ENCODE measurements at places on chromosomes 4 and X.

DNA sequence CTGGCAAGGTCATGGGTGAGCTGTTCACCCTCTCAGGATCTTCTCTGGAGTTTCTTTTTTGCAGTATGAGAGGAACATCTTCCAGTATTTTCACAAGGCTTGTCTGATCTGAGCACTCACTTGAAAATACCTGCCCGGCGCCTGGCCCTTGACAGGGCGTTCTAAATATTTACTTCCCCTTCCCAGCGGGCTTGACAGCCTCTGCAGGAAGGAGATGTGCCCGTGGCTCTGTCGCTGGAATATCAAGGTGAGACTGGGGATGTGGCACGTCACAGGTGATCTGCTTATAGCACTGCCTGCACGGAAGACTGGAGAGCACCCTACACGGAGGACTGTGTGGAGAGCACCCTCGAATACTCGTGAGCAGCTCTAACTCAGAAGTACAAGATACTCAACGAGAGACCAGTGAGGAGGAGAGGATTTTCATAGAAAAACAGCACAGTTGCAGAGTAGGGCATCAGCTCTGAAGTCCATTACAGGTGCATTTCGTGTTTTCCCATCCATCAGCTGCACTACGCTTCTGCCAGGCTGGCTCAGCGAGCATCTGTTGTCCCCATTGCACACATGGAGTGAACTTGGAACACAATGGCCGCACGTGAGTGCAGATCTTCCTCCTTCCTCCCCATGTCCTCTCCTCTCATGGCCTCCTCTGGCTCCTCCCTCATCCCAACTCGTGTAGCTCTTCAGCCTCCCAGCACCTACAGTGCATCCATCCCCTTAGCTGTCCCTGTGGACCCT is 32.1 kb downstream of the ZBTB49 start:
- no peak for DNase-seq

DNA sequence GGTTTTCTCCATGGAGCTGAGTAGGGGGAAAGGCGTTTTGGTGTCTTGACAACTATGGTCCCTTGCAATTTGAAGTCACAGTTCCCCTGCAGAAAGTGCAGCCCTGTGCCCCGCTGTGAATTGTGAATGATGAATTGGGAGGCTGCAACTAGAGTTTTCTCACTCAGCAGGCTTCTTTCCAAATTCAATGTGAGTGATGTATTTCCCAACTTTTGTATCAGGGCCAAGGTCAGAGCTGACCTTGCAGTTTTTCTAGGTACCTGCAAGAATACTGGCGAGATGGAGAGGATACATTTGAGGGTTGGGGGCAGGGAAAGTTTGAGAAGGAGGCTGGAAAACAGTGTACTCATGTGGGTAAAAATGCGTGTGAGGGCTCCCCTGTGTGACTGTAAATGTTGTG is 11.7 kb downstream of the PHEX start:
- DNase-seq, result no peak

GRCh38 chrX:136768469-136769084 is 12.2 kb downstream of the ARHGEF6 start:
- DNase-seq, result no peak

DNA sequence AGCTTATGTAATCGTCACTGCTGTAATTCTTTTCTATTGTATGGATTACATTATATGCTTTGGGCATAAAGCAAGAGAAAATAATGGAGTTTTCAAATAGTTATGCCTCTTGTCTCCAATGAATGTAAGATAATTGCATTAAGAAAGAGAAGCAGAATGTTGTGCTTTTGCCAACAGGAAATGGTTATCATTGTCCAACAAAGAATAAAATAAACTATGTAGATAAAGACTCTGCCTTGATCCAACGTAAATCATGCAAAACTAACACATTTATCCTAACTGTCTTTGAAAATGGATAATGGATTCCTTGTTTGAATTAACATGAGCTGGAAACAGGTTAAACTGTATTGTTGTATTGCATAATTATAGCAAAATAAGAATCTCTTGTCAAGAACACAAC is 1709.0 kb downstream of the PCDH7 start:
- DNase-seq, result no peak

DNA sequence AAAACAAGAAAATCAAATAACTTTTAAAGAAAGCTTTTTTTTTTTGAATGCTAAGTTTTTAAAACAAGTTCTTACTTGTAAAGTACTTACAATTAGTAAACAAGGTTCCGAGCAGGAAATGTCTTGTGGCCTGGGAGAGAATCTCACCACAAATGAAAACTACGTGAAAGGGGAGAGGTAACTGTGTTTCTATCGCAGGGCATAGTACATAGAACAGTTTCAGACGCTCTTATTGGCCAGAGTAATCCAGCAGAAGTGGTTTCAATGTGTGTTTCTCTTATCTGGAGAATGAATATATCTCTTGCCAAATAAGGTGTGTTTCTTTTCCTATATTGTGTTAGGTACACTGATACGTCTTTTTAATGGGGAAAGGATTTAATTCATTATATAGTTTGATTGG is at the start of gene PLAC8:
PLAC8 (minus strand) TSS at position 154 of the 400 bp plus-strand sequence. CDS start 6,808 bp downstream, outside the sequence.
- no peak for DNase-seq

DNA sequence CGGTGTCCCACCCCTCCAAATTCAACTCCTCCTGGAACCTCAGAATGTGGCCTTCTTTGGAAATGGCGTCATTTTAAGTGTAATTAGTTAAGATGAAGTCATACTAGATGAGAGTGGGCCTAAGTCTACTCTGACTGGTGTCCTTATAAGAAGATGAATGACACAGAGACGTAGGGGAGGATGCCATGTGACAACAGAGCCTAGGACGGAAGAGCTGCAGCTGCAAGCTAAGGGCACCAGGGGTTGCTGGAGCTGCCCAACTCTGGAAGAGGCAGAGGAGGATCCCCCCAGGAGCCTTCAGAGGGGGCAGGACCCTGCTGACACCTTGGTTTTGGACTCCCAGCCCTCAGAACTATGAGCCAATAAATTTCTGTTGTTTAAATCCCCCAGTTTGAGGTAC is 115.1 kb downstream of the STK32B start:
- no peak for DNase-seq

GRCh38 chrX:135295944-135296305 is 13.4 kb upstream of the ETDC start:
- DNase-seq, result no peak

DNA sequence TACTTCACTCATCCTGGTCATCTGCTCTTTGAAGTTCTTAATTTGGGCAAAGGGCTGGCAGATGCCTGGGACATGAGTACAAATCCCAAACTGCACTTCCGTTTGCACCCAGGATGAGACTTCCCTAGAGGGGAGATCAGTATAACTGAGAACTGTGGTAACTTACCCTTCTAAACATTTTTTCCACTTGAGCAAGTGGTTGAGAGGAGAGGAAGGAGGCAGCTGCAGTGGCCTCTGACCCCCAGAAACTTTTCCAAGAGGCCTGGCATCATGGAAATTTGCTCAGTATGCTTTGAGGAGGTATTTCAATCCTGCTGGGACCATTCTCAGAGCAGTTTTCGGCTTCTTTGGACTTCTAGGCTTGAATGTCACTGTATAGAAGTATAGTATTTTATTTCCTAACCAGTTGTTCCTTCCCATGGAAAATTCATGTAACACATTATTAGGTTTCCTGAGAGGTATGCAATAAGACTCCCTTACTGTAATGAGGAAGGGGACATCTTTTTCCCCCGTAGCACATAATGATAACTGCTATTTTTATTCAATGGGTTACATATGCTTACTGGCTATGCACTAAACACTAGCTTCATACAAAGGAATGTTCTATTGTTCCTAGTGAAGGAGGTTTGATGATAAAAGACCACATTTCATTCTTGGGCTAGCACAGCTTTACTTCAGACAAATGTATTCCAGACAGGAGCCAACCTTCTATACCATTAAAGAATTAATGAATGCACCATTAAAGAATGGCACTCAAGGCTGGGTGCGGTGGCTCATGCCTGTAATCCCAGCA is 129.3 kb downstream of the SHROOM3 start:
- DNase-seq, result no peak

DNA sequence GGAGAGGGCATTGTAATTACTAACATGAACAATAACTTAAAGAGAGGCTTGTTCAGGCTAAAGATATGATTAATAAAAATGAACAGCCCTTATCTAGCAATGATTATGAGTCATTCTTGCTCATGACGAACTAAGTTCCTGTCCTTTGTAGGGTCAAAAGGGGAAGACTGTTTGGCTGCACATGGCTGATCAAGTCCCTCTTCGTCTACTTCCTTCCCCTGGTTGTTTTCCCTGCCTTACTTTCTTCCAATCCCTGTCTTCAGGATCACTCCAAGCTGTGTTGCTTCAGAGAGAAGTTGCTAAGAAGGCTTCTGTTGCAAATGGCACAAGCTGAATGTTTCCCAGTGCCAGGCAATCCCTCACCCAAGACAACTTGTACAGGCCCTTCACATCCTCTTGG is 115.0 kb upstream of the HS3ST1 start:
- no peak for DNase-seq

- no peak for DNase-seq
Observed at GRCh38 chr4:167032871-167033270, 201.4 kb downstream of the SPOCK3 start.

- DNase-seq, result no peak
Observed at GRCh38 chrX:104280609-104281008, 25.9 kb upstream of the ESX1 start.

DNA sequence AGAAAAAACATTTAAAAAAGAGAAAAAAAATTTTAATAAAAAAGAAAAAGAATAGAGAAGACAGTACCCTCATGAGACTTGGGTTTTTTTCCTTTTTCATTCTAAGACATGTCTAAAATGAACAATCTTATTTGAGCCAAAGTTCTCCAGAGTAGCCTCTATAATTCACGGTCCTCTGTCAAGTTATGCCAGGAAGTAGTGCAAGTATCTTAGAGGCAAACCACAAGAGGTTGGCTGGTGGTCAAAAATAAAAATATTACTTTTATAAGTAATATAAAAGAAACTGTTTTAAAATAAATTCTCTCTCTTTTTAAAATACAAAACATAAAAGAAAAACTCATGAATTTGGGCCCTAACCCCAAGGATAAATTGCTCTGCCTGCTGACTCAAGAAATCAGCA is 26.5 kb downstream of the HNRNPDL start:
- no peak for DNase-seq

DNA sequence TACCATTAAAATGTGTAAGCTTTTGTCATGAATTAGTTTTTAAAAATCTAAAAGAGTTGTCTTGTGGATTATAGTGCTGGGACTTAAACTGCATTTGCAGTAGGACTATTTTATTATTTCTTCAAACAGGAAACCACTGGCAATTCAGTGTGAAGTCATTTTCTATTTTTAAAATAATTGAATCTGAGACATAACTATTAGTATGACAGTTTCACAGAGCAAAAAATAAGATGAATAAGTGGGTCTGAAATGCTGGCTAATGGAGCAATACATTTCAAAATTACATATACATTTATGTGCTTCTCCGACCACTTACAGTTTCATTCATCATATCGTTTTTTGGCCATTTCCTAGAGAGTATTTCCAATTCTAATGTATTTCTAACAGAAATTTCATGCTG is 75.3 kb upstream of the RAPGEF2 start:
- DNase-seq, result no peak

GRCh38 chrX:127943571-127943970 is 108.6 kb downstream of the ACTRT1 start:
- DNase-seq, result no peak

GRCh38 chrX:139172731-139173130 is 357.8 kb upstream of the F9 start:
- no peak for DNase-seq

GRCh38 chr4:7621252-7622035 is 186.7 kb upstream of the PSAPL1 start:
- DNase-seq, result no peak

GRCh38 chr4:104593019-104593418 is 98.3 kb upstream of the CXXC4 start:
- DNase-seq, result no peak

GRCh38 chr4:142218726-142219125 is 582.3 kb downstream of the IL15 start:
- no peak for DNase-seq

- no peak for DNase-seq
Observed at GRCh38 chr4:82097504-82097903, 276.3 kb downstream of the HNRNPD start.

DNA sequence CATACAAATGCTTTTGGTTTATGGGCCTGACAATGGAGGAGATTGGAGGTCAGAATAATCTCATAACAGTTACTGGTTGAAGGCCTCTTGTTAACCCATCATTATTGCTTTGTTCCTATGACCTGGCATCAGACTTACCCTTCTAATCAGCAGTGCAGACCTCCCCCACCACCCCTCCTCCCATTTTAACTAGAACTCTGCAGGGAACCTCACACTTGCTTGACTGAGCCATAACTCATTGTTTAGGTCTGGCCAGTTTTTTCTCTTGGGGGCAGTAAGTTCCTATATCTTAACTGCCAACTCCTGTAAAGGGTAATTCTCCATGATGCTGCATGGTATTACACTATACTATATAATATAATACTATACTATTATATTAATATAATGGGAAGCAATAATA is 609.3 kb downstream of the IL1RAPL1 start:
- no peak for DNase-seq

DNA sequence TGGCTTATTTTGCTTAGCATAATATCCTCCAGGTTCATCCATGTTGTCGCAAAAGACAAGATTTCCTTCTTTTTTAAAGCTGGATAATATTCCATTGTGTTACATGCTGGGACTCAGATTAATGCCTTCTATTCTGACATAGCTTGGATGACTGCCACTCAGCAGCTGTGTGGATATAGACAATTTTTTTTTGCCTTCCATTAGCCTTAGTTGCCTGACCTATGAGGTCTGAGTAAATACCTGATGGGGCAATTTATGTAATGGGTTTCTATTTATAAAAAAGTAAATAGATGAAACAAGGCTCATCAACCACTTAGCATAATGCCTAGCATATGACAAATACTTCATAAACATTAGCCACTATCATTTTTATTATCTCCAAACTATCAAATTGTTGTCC is 515.4 kb downstream of the ZNF674 start:
- no peak for DNase-seq

DNA sequence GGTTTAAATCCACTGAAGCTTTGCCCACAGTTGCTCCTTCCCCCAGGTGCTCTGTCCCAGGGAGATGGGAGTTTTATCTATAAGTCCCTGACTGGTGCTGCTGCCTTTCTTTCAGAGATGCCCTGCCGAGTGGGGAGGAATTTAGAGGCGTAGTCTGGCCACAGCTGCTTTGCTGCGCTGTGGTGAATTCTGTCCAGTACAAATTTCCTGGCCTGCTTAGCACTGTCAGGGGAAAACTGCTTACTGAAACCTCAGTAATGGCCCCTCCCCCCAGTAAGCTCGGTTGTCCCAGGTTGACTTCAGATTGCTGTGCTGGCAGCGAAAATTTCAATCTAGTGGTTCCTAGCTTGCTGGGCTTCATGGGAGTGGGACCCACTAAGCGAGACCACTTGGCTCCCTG is 40.1 kb downstream of the UGT2B17 start:
- DNase-seq, result no peak

GRCh38 chr4:73442275-73442674 is 6.3 kb downstream of the AFP start:
- DNase-seq, result no peak

DNA sequence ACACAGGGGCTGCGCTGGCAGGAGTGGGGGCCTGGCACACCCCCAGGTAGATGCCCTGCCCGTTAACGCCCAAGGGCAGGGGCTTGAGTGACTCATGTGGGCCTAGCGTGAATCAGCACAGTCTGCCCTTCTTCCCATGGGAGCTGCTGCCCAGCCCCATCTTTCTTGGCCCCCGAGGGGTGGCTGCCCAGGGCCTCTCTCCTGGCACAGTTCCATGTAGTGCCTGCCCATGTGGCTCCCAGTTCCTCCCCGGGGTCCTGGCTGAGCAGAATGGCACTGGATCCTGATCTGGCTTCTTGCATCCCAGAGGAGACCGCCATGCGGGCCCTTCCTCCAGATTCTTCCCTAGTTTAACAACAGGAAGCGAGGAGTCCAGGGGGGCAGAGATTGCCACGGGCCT is 2.1 kb upstream of the AVPR2 start:
- no peak for DNase-seq
